B cell (primary cell): ENCODE measurements at places on chromosomes 16 and 17. TPM values are rescaled to one million over a fixed set of nuclear protein-coding genes. Genes with fewer than 3 reads are reported as not detected.
A peak's percentile ranks its signal among the peaks of the same experiment; 100 is the strongest.

GRCh38 chr17:78126895-78127238 lies 1.7 kb downstream of the TMC6 start:
- peak overlapping the region; percentile 85 for H3K4me3 ChIP-seq
- H3K27ac ChIP-seq = peak overlapping the region; percentile 92
- peaks cover 8% of the 10 kb centered on the region for H3K36me3 ChIP-seq
- H3K4me1 ChIP-seq = peaks cover 84% of the 10 kb centered on the region

Gene CCT6B
- total RNA-seq = 2.6 and 2.8 TPM in 2 replicates

GRCh38 chr17:44247876-44248736 lies 19.8 kb downstream of the SLC4A1 start:
- H3K27me3 ChIP-seq = no peaks in the 10 kb centered on the region
- H3K27ac ChIP-seq = no peak overlapping the region
- DNase-seq = no peak

GRCh38 chr16:20830372-20830771 lies 24.0 kb downstream of the REXO5 start:
- no peaks in the 10 kb centered on the region for H3K36me3 ChIP-seq
- no peaks in the 10 kb centered on the region for H3K4me1 ChIP-seq
- H3K27ac ChIP-seq = no peak overlapping the region
- DNase-seq = no peak
- no peak overlapping the region for H3K4me3 ChIP-seq

Gene NTN1
- 0.19 and 0.25 TPM in 2 replicates for total RNA-seq

DNA sequence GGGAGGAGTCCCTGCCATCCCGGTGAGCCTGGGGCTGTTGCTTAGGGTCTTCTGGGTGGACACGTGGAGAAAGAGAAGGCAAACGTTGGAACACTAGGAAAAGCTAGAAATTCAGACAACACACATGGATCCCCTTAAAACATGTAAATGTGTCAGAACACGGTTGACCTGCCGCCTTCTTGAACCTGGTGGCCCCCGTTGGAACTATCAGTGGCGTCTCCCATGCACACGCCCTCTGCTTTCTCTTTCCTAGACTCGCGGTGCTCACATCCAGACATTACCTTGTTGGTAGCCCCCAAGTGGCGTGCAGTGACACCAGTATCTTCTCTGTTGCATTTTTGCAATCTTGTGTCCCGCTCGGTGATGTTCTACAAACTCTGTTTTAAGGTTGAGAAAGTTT lies 18.6 kb downstream of the CIBAR2 start:
- H3K4me1 ChIP-seq = no peaks in the 10 kb centered on the region
- H3K4me3 ChIP-seq = no peak overlapping the region
- no peaks in the 10 kb centered on the region for H3K27me3 ChIP-seq
- H3K36me3 ChIP-seq = no peaks in the 10 kb centered on the region
- H3K27ac ChIP-seq = no peak overlapping the region

GRCh38 chr17:77383613-77384608 lies 243.1 kb downstream of the SEC14L1 start:
- no peaks in the 10 kb centered on the region for H3K27me3 ChIP-seq
- peaks cover 11% of the 10 kb centered on the region for H3K4me1 ChIP-seq
- H3K27ac ChIP-seq = no peak overlapping the region
- DNase-seq = no peak
- H3K36me3 ChIP-seq = no peaks in the 10 kb centered on the region
- H3K4me3 ChIP-seq = no peak overlapping the region

Gene NGFR
- 1.6 and 1.8 TPM in 2 replicates for total RNA-seq

- peaks cover 8% of the 10 kb centered on the region for H3K27me3 ChIP-seq
- H3K27ac ChIP-seq = no peak overlapping the region
- no peak for DNase-seq
- H3K4me1 ChIP-seq = no peaks in the 10 kb centered on the region
- H3K4me3 ChIP-seq = no peak overlapping the region
- no peaks in the 10 kb centered on the region for H3K36me3 ChIP-seq
Measured at GRCh38 chr16:66264311-66265047, 102.0 kb upstream of the CDH5 start.

Gene KRT17
- not detected in 2 replicates for total RNA-seq

- H3K4me1 ChIP-seq = no peaks in the 10 kb centered on the region
- no peaks in the 10 kb centered on the region for H3K27me3 ChIP-seq
- H3K36me3 ChIP-seq = no peaks in the 10 kb centered on the region
Measured at GRCh38 chr16:65773301-65773874, 593.1 kb upstream of the CDH5 start.

DNA sequence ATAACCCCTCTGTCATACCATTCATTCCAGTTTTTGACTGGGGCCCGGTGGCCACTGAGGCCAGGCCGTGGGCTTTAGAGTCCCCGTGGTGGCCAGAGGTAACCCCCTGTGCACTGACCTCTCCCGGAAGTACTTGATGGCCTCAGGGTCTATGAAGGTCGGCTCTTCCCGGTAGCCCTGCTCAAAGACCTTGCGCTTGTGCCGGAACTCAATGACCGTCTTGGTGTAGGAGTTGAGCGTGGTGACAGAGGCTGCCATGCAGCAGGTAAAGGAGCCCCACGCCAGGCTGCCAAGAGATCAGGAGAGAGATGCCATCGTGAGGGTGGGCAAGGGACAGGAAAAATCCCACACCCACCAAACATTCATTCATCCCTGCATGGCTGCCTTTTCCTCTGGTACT lies 234.8 kb downstream of the GSG1L start:
- H3K4me3 ChIP-seq = no peak overlapping the region
- H3K27ac ChIP-seq = no peak overlapping the region
- DNase-seq = no peak

DNA sequence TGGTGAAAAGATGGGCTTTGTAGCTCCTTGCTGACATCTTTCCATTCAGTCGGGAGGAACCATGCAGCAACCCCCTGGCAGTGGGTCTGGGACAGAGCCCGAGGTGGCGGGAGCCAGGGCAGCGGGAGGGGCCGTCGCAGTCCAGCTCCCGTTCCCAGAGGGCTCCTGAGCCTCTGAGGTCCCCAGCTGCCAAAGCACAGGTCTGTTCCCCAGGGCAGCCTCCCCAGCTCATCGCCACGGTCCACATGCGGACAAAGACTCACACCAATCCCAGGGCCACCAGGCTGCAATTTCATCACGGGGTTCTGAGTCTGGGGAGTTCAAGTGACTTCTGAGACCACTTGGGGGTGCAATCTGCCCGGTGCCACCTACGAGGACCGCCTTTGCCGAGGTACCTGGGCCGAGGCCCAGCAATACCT lies 196.0 kb downstream of the RBFOX3 start:
- no peak for DNase-seq
- no peak overlapping the region for H3K27ac ChIP-seq
- no peak overlapping the region for H3K4me3 ChIP-seq
- no peaks in the 10 kb centered on the region for H3K4me1 ChIP-seq
- no peaks in the 10 kb centered on the region for H3K36me3 ChIP-seq

DNA sequence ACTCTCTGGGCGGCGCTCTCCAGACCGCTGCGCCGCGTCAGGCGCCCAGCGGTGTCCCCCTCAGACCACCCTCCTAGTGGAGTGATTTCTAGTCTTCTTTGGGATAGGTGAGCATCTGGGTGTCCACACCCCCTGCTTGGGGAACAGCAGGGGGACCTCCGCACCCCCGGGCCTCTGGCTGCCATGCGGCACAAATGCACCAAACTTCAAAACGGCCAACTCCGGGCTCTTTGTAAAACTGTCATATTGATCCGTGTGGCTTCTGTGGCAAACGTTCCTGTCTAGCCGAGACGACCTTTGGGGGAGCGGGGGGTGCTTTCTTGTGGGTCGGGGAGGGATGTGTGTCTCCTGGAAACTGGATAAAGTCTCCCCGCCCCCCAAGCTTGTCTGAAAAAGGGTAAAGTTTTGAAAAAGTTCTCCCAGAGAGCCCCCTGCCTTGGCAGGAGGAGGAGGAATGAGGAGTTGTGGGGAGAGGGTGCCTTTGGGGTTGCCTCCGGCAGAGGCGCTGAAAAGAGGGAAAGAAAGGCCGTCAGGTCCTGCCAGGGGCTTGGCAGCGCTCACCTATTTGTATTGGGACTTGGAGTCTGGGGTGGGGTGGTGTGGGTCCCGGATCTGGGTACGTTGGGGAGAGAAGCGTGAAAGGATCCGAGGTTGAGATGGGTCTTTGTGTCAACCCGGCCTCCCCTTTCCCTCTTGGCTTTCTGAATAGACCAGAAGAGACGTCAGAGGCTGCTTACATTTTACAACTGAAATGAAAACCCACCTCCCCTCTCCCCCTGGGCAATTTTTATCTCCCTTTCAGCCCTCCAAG lies 2.2 kb upstream of the CHD3 start:
- H3K4me3 ChIP-seq = peak overlapping the region; percentile 72
- peak overlapping the region; percentile 68 for H3K27ac ChIP-seq
- peaks cover 8% of the 10 kb centered on the region for H3K36me3 ChIP-seq

Gene MT1A
- total RNA-seq = not detected in 2 replicates

DNA sequence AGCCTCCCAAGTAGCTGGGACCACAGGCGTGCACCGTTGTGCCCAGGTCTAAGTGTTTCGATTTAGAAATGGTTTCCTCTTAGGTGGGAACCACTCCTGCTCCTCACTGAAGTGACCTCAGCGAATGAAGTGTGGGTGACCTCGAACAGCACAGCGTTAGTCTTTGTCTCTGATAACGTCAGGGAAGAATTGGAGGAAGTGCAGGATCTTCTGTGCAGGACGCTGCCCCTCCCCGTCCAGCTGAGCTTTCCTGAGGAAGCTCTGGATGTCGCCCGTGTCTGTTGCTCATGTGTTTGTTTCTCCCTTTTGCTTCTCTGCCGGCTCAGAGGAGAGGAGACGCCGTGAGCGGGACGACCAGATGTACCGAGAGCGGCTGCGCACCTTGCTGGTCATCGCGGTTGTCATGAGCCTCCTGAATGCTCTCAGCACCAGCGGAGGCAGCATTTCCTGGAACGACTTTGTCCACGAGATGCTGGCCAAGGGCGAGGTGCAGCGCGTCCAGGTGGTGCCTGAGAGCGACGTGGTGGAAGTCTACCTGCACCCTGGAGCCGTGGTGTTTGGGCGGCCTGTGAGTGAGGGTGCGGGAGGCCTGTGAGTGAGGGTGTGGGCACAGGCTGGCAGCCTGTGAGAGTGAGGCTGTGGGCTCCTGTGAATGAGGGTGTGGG lies 15.6 kb downstream of the SPG7 start:
- no peak overlapping the region for H3K27ac ChIP-seq
- H3K36me3 ChIP-seq = peaks cover 62% of the 10 kb centered on the region
- no peak for DNase-seq

Gene CSH2
- total RNA-seq = not detected in 2 replicates

- H3K4me3 ChIP-seq = no peak overlapping the region
- H3K27me3 ChIP-seq = no peaks in the 10 kb centered on the region
- H3K36me3 ChIP-seq = no peaks in the 10 kb centered on the region
Measured at GRCh38 chr17:57511475-57512123, 233.5 kb downstream of the CCDC182 start.

DNA sequence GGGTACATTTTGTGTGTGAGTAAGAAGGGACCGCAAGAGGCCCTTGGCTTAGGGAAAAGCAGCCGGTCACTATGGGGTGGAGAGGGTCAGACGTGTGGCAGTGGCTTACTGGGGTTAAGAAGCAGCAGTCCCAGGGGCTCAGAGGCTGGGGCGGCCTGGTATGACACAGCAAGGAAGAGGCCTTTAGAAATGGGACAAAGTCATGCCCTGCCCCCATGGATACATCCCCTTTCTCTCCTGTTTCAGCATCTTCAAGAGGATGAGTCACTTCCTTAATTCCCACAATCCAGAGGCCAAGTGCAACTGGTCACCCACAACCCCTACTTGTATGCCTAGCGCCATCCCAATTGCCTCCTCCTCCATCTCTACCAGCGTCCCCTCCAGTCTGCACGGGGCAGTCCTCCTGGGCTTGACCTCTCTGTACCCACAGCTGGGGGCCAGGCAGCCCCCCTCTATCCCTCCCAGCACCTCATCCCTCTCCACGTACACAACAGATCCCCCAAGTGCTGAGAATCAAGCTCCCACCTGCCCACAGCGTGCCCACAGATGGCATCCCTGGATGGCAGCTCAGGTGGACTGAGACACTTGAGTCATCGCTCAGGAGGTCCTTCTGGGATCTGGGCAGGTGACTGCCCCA lies 6.9 kb upstream of the EFTUD2 start:
- H3K27me3 ChIP-seq = peaks cover 8% of the 10 kb centered on the region
- H3K36me3 ChIP-seq = no peaks in the 10 kb centered on the region
- no peak for DNase-seq
- H3K4me1 ChIP-seq = peaks cover 4% of the 10 kb centered on the region

Gene INCA1
- total RNA-seq = 0.30 and 0.51 TPM in 2 replicates

DNA sequence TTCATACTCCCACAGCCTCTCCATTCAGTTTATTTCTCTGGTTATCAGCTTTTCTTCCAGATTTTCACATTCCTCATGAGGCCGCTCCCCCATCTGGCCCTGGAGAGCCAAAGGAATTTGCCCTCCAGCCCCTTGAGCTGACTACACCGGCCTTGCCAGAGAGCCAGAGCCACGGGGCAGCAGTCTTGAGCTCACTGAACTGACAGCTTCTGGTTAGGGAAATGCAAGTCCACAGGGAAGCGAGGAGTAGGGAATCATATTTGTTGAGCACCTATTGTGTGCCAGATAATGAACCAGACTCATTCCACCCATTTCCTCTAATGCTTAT lies 102.4 kb downstream of the ABCC12 start:
- H3K36me3 ChIP-seq = no peaks in the 10 kb centered on the region
- H3K27ac ChIP-seq = no peak overlapping the region
- H3K27me3 ChIP-seq = peaks cover 6% of the 10 kb centered on the region
- H3K4me1 ChIP-seq = peaks cover 6% of the 10 kb centered on the region
- no peak overlapping the region for H3K4me3 ChIP-seq

DNA sequence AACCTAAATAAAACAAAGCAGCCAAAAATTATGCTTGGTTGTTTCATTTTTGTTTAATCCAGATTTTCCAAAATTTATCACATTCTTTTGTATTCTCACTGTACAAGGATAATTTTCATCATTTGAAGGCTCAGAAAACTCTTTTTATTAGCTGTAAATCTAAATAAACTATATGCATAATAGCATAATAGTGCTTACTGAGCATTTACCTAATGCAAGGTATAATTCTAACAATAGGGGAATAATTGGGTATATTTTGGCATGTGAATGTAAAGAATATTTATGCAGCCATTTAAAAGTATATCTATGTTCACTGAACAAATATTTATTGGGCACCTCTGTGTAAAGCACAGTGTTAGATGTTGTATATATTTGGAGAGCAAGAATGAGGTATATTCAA lies 17.0 kb downstream of the PALB2 start:
- no peaks in the 10 kb centered on the region for H3K27me3 ChIP-seq
- H3K36me3 ChIP-seq = peaks cover 7% of the 10 kb centered on the region
- no peaks in the 10 kb centered on the region for H3K4me1 ChIP-seq
- no peak overlapping the region for H3K4me3 ChIP-seq

GRCh38 chr16:24976971-24977677 lies 38.0 kb downstream of the ARHGAP17 start:
- no peak overlapping the region for H3K27ac ChIP-seq
- DNase-seq = no peak
- peaks cover 69% of the 10 kb centered on the region for H3K4me1 ChIP-seq
- no peaks in the 10 kb centered on the region for H3K27me3 ChIP-seq
- peaks cover 2% of the 10 kb centered on the region for H3K36me3 ChIP-seq

Gene WIPI1
- 11.0 and 14.7 TPM in 2 replicates for total RNA-seq
